ENCODE measurements at places on chromosomes 12 and 14.

GRCh38 chr14:21852061-21852664, 178.5 kb upstream of the OR4E1 start:
- peak; percentile 31 for DNase-seq

GRCh38 chr14:30757082-30757481, 117.3 kb upstream of the COCH start:
- no peak for DNase-seq

GRCh38 chr12:106248312-106248845, 559 bp upstream of the CKAP4 start:
- DNase-seq = peak; percentile 67

DNA sequence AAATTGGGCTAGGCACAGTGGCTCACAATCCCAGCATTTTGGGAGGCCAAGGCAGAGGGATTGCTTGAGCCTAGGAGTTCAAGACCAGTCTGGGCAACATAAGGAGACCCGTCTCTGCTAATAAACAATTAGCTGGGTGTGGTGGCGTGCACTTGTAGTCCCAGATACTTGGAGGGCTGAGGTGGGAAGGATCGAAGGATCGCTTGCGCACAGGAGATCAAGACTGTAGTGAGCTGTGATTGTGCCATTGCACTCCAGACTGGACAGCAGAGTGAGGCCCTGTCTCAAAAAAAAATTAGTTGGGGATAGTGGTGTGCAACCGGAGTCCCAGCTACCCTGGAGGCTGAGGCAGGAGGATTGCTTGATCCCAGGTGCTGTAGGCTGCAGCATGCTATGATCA, 38.7 kb upstream of the BCL7A start:
- no peak for DNase-seq

- peak; percentile 30 for DNase-seq
Measured at GRCh38 chr12:96136725-96137378, 57.3 kb upstream of the ELK3 start.

All from amniotic epithelial cell (primary cell).